ENCODE measurements at places on chromosomes 3 and 15.

DNA sequence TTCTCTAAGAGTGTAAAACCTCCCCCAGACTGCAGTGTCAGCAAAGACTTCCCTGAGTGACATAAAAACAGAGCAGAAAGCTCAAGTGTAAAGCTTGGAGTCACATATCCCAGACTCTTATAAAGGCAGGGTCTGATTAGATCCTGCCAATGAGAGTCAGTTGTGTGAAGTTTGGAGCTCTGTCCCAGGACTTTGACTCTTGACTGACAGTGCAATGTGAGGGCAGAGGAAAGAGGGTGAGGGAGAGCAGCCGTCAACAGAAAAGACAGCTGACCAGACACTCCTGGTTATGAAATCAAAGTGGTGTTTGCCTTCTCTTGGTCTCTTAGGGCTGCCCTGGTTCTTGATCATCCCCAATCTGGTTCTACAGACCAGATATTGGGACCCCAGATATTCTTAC, 393.2 kb downstream of the ERC2 start:
- DNase-seq: no peak

DNA sequence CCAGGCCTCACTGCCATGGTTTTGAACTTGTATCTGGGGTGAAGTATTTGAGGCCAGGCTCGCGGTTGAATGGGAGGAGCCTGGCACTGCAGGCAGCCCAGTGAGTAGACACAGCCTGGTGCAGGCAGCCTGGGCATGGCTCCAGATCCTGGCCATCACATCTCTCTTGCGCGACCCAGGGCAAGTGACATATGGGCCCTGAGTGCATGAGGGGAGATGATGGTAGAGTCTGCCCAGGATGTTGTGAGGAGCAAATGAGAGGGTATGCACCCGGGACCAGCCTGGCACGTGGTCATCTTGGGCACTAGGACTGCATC, 103.5 kb downstream of the TBC1D2B start:
- no peak for DNase-seq

DNA sequence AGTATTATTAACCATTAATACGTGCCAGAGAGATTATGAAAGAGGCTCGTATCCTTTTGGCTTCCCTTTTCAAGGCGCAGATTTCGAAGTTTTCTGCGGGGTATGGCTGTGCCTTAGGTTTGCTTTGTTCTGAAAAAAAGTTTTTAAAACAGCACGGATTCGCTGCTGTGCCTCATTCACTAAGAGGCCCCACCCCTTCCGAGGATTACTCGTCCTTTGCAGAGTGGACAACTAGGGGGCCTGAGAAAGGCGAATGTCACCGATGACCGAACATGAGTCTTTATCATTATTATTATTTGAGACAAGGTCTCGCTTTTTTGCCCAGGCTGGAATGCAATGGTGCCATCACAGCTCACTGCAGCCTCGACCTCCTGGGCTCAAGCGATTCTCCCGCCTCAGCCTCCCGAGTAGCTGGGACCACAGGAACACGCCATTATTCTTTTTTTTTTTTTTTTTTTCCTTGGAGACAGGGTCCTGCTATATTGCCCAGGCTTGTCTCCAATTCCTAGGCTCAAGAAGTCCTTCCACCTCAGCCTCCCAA, 684 bp upstream of the RPS27L start:
- no peak for DNase-seq

DNA sequence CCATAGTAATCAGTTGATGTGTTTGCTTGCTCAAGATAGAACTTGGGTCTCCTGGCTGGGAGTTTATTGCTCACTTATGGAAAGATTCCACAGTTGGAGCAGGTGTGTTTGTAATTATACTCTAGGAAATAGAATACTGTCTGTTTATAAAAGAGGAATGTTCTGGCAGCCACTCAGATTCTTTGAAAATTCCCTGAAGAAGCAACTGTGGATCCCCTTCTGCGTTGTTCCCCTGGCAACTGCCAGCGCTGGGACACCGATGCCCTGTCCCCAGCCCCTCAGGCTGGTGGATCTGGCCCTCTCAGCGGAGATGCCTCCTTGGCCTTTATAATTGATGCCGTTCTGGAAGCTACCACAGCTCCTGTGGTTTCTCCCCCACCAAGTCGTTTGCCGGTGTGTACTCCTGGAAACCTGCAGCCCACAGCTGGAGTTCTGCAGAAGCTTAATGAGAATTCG, 225.9 kb downstream of the ITPR1 start:
- no peak for DNase-seq

DNA sequence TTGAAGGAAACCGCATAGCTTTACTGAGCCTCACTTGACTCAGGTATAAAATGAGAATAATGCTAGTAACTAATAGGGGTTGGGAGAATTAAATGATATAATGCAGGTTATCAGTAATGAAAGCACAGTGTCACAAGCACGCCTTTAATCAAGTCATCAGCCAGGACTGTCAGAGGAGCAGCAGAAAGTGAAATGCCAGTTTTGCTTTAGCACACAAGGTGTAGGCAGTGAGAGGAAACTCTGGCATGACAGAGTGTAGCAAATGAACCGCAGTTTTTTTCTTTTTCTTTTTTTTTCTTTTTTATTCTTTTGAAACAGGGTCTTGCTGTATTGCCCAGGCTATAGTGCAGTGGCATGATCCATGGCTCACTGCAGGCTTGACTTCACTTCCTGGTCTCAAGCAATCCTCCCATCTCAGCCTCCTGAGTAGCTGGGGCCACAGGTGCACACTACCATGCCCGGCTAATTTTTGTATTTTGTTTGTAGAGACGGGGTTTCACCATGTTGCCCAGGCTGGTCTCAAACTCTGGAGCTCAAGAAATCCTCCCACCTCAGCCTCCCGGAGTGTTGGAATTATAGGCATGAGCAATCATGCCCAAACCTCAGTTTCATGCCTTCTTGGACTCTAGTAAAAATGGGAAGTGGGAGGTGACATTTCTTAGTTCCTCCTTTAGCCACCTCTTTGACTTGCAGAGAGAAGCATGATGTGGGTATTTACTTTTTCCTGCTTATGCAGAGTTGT, 9.7 kb upstream of the SCAANT1 start:
- no peak for DNase-seq

DNA sequence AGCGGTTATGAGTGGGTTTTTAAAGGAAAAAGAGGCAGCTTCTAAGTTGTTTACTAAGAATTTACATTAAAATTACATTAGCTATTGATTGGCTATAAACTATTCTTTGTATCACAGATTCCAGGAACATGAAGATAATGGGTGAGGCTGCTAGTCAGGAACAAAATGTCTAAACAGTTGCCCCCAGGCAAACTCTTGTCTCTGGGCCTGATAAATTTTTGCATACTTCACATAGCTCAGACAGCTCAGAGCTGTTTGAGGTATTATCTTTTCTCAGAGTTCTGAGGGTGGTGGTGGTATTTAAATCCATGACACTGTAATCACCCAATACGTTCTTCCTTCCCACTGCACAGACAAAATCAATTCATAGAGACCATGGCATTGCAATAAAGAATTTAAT, 2.1 kb upstream of the HACD2 start:
- no peak for DNase-seq

DNA sequence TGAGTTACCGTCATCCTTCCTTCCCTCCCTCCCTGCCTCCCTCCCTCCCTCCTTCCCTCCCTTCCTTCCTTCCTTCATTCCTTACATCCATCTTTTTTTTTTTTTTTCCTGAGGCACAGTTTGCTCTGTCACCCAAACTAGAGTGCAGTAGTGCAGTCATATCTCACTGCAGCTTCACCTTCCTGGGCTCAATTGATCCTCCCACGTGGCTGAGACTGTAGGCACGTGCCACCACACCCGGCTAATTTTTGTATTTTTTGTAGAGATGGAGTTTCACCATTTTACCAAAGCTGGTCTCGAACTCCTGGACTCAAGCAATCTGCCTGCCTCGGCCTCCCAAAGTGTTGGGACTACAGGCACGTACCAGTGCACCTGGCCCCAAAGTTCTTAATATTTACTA, 25.8 kb downstream of the USP3 start:
- DNase-seq: no peak

DNA sequence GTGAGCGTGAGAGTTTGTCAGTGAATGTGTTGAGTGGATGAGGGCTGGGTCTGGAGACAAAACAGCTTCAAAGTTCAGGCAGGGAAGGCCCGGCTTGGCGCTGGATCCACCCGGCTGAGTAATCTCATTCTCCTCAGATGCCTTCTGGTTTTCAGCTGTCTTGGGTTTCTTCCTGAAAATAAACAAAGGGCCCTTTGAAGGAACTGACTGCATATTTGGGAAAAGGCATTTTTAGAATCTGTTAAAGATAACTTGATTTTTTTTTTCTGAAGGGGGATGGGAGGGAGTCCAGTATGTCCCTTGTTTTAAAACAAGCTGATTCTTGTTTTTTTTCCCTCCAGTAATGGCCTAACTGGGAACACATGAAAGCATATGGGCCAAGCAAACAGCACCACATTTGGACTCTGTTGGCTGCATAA, 86.4 kb downstream of the TIGIT start:
- DNase-seq: no peak

- no peak for DNase-seq
Measured at GRCh38 chr3:18405141-18405540, 20.0 kb downstream of the SATB1 start.

GRCh38 chr3:122183893-122184590, 574 bp downstream of the CASR start:
- DNase-seq: no peak

DNA sequence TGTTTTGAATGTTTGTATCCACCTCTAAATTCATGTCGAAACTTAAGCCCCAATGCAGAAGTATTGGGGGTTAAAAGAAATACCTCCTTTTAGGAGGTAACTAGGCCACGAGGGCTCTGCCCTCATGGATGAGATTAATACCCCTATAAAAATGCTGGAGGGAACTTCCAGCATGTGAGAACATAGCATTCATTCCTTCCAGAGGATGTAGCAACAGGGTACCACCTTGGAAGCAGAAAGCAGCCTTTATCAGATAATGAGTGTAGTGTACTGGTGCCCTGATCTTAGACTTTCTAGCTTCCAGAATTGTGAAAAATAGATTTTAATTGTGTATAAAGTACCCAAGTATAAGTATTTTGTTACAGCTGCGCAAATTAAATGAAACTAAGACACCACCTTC, 353.4 kb upstream of the MANF start:
- no peak for DNase-seq

GRCh38 chr3:126835472-126836219, 131.6 kb downstream of the CHCHD6 start:
- DNase-seq: no peak

DNA sequence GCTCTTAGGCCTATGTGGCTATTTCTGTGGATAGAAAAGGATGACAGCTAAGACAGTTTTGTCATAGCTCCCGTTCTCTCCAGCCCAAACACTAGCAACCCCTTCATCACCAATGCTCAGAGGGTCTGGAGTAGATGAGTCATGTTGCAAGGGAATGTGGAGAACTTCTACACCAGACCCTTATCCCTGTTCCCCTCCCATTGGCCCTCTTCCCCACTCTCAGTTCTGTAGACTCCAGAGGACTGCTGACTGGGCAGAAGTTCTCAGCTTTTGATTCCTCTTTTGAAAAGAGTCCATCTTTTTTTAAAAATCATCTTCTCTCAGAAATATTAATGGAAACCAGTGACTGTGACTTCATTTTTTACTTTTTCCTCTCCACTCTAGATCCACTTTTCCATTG, 2.4 kb upstream of the MYZAP start:
- DNase-seq: no peak

DNA sequence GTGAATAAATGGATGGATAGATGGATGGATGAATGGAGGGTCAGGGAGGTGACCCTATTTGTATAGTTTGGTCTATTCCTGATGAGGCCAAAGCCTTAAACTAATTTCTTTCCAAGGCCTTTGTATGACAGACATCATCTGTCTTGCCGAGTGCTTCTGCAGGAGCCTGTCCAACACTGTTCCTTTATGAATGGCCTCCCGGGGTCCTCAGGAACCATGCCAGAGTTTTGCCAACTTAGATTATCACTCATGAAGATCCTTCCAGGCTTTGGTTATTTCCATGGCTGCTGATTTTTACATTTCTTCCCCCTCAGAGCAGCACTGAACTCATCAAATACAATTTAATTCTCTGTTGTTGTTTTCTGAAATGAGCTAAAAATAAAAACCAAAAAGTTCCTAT, 133.0 kb upstream of the SOX2 start:
- DNase-seq: no peak

DNA sequence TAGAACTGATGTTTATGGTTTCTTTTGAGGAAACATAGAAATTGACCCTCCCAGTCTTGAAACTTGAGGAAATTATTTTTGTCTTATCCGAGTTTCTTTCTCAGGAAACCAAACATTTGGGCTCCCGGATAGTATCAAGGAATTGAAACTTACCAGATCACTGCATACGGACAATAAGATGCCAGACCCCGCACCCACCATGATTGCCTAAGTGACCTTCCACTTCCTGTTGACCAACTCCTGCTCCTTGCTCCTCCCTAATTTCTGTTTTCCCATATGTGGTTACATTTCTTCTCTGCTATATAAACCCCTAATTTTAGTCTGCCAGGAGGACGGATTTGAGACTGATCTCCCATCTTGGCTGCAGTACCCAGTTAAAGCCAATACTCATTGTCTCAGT, 118.4 kb upstream of the TPRG1 start:
- no peak for DNase-seq

- DNase-seq: no peak
Measured at GRCh38 chr15:75702436-75702835, 10.2 kb downstream of the CSPG4 start.

DNA sequence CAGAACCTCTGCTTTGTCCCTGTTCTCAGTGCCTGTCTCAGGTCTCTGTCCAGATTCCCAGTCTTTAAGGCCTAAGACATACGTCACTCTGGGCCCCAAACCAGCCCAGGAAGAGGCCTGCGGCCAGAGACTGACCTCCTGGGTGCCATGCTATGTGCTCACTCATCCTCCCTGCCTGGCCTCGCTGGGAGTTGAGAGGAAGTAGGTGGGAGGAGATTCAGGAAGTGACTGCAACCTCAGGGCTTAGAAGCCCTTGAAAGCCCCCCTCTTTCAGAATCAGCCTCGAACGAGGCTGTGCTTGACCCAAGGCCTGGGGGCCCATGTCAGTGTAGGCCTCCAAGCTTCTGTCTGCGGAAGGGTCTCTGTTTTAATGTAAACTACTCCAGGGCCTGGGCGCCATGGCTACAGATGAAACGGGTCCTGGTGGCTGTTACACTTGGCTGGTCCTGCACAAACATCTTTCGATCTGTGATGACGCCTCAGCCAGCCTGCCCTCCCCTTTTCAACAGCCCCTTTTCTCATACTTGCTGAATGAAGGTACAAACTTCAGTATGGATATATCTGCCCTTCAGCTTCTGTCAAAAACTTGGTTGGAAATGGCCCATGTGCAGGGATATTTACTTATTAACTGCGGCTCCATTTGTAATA, 11.7 kb downstream of the RASGRF1 start:
- no peak for DNase-seq

DNA sequence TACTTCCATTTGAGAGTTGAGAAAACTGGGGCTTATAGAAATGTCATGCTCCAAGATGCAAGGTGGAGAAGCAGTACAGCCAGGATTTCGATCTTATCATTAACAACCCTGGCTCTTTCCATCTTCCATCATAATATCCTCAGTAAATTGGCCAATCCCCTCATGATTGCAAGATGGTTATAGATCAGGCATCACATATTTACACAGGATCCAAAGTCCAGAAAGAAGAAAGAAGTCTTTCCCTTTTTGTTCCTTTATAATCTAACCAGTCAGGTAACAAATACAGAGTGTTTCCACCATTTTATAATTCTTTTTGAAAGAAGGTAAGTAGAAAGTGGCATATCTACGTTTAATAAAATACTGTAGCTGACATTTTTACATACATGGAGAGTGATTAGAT, 29.7 kb downstream of the CNTN3 start:
- DNase-seq: no peak

- no peak for DNase-seq
Measured at GRCh38 chr3:177589911-177590381, 392.7 kb upstream of the TBL1XR1 start.
